H9 (cell line): ENCODE measurements at places on chromosomes 7 and 10. TPM values are rescaled to one million over a fixed set of nuclear protein-coding genes. Genes with fewer than 3 reads are reported as not detected.
A peak's percentile ranks its signal among the peaks of the same experiment; 100 is the strongest.

The CEP55 gene
- total RNA-seq = 16.1 and 17.8 TPM in 2 replicates

The GIMAP5 gene
- not detected in 2 replicates for total RNA-seq

The ZNF138 gene
- 23.4 and 25.6 TPM in 2 replicates for total RNA-seq

The NUTM2E gene
- total RNA-seq = 0.11 TPM in 1 of 2 replicates, not detected in the other

The CPA2 gene
- 0.29 TPM in 1 of 2 replicates, not detected in the other for total RNA-seq

The SPDYE16 gene
- not detected in 2 replicates for total RNA-seq

The ITGB8 gene
- 7.1 and 7.6 TPM in 2 replicates for total RNA-seq

The SNCG gene
- 4.9 and 5.5 TPM in 2 replicates for total RNA-seq

The NUTM2D gene
- 2.3 and 3.5 TPM in 2 replicates for total RNA-seq

The HTR5A gene
- total RNA-seq = not detected in 2 replicates

The MPP7 gene
- 4.7 and 6.9 TPM in 2 replicates for total RNA-seq

The AMPH gene
- 4.5 and 4.8 TPM in 2 replicates for total RNA-seq

The RNF133 gene
- 0.20 and 0.31 TPM in 2 replicates for total RNA-seq

GRCh38 chr7:129746857-129747529 lies 135.5 kb downstream of the NRF1 start:
- DNase-seq = no peak

DNA sequence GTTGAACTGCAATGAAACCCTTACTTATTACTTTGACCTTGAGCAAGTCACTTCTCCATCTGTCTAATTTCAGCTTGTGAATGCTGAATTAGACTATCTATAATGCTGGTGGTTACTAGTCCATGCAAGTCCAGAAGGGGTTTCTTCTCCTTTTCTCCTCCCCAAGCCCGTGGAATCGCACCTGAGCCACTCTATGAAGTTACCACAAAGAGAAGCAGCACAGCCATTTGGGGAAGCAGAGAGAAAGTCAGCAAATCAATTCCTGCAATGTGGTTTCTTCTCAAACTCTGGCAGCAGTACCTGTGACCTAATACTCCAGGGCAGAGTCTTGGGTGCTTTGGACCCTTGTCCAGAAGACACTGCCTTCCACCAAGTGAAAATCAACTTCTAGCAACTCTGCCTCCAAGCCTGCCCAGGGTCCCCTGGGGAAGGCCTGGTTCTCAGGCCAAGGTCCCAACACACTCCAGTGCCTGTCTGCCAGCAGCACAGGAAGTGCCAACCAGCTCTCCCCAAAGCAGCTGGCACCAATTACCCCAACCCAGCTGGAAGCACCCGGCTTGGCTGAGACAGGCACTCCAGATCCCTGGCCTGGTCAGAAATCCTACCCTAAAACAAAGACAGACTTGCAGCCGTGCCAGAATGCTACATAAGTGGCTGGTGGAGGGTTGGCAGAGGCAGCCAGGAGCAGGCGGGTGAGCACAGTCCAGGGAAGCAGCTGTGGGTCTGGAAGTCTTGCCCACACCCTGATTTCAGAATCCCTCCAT lies 200.3 kb downstream of the LSM5 start:
- no peak for DNase-seq

- DNase-seq = no peak
Observed at GRCh38 chr10:51744235-51745000, 45.0 kb upstream of the CSTF2T start.

DNA sequence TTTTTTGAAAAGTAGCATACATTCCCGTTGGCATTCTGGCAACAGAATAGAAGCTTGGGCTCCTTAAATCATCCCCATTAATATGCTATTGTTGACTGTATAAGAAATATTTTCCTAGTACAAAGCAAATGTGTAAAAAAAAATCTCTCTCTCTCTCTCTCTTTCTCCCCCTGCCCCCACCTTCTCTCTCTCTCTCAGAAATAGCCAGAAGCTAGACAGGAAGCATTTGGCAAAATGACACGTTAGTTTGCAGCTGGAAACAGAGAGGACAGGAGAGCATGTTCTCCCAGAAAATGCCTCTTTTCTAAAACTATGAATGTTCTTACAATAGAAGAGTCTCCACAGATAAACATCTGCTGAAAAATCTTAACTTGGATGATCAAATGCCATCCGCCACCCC lies 59.6 kb upstream of the AKR1E2 start:
- DNase-seq = no peak

DNA sequence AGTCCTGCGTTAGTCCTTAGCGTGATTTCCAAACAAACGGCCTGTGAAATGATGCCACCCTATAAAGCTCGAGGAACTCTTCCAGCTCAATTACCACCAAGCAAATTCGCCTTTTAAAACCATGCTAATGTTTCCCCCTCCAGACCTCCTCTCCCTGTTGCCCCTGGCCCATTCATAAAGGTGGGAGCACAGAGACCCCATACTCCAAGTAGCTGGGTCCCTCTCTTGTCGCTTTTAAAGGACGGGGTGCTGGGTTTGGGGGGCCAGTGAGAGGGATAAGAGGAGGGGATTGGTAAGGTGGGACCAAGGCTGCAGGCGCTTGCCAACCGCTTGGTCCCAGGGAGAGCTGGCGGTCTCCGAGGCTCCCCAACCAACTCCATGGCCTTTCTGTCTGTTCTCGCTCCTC lies 1.2 kb downstream of the HMX2 start:
- no peak for DNase-seq

- no peak for DNase-seq
Observed at GRCh38 chr7:148699782-148700629, 1.3 kb downstream of the CUL1 start.

DNA sequence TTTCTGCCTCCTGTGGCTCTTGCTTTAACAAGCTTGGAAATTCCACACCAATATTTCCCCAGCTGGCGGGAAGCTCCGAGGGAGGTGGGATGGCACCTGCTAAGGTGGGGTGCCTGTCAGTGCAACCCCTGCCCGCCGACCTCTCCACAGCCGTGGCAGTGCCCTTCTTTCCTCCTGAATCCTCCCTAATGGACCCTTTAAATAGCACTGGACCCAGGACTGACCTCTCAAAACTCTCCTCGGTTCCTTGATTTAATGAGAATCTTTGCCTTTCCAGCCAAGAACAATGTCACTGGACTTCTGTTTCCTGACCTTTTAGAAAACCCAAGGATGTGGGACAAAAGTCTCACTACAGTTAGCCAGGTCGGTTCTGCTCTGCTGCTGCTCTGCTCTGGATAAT lies 63.2 kb upstream of the EXOC6 start:
- no peak for DNase-seq

- DNase-seq = no peak
Observed at GRCh38 chr7:80273327-80273726, 138.7 kb downstream of the GNAI1 start.

GRCh38 chr10:96858038-96858705 lies 26.1 kb downstream of the LCOR start:
- no peak for DNase-seq

GRCh38 chr7:39695852-39696586 lies 72.6 kb downstream of the RALA start:
- no peak for DNase-seq

GRCh38 chr7:115217373-115217772 lies 295.5 kb downstream of the MDFIC start:
- DNase-seq = no peak

DNA sequence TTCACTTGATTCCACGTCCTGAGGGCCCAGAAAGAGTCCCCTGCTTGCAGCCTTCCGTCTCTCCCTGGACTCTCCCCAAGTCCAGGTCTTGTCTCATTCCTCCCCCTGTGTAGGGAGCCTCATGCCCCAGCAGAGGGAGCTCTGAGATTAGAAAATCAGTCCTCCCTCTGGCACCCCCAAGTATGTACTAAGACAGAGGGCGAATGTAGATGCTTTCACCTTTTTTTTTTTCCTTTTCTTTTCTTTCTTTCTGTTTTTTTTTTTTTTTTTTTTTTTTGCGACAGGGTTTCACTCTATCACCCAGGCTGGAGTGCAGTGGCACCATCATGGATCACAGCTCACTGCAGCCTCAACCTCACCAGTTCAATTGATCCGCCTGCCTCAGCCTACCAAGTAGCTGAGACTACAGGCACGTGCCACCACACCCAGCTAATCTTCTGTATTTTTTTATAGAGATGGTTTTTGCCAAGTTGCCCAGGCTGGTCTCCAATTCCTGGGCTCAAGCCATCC lies 10.3 kb downstream of the SFXN3 start:
- DNase-seq = peak; percentile 84

DNA sequence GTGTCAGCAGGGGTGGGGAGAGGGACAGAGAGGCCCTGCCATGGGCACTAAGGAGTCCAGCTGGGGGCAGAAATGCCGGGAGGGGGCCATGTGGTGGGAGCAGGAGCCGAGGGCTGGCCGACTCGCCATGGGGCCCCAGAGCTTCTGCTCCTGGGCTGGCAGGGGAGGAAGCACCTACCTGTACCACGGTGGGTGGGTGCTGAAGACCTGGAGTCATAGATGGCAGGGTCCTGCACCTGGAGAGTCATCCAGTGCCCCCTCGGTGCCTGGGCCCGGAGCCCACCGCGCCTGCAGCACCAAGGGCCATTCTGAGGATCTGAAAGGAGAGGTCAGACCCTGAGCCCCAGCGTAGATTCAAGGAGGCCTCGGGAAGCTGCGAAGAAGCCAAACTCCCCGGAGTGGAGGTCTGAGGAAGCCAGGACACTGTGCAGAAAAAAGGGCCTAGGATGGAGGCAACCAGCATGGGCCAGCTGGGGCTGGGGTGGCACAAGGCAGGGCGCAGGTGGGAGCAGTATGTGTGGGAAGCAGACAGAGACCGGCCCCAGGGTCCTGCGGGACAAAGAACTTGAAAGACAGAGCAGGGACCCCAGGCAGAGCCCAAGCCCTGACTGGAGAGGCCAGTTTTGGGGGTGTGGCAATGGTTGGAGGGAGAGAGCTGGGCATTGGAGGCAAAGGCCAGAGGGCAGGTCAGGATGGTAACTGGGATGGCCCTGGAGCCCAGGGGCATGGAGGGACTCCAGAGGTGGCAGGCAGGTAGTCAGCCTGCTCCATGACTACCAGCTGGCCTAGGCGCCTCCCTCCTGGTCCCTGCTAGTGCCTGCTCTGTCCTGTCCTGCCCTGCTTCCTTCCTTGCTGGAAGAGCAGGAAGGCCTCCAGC lies 26.7 kb upstream of the SMARCD3 start:
- DNase-seq = no peak

- no peak for DNase-seq
Observed at GRCh38 chr10:13792006-13792405, 205.2 kb downstream of the PRPF18 start.

DNA sequence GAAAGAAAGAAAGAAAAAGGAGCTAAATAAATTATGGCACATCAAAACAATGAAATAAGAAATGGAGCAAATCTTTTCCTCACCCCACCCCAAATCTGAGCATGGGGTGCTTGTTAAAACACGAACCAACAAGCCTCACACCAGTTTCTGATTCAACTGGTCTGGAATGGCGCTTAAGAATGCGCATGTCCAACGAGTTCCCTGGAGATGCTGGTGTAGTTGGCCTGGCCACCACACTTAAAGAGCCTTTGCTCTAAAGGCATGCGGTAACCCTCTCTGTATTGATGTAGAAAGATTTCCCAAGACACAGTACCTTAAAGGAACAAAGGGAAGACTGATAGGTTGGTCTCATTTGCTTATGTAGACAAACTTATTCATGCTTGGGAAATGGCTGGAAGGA lies 49.1 kb upstream of the STEAP1B start:
- DNase-seq = peak; percentile 67

DNA sequence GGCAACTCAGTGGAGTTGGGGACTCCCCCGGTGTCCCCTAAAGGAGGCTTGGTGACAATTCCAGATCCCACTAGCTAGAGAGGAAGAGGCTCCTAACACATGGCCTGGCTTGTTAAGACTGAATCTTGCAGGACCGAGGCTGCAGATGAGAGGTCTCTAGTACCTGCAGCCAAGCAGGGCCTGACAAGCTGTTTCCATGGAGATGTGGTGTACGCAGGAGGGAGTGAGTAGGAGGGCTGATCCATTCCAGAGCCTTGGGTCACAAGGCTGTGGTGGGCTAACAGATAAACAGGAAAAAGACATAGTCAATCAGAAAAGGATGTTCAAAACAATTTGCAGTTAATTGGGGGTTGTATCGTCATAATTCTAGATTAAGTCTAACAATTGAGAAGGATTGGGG lies 77.3 kb upstream of the MKLN1 start:
- no peak for DNase-seq

DNA sequence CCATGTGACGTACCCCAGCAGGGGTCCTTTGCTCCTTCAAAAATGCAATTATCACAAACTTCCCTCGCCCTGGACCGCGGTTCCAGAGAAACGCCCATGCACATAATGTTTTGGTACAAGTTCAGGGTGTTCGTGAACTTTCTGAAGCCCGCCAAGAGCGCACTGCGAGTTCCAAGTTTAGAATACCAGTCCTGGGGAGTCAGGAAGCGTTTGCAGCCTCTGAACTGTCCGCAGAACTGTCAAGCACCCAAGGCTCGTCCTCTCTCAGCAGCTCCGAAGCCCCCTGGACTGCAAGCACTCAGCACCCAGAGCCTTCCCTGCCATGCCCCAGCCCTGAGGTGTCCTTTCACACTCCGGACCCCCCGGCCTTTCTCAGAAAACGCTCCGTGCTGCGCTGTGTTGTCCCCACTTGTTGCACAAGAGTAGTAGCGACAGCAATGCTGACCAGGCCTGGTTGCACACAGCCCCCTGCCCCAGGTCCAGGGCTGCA lies 30.3 kb downstream of the CALML3 start:
- no peak for DNase-seq

- no peak for DNase-seq
Observed at GRCh38 chr7:143480501-143480900, 2.8 kb downstream of the TAS2R41 start.

GRCh38 chr7:100118388-100119071 lies 628 bp downstream of the TAF6 start:
- DNase-seq = no peak

DNA sequence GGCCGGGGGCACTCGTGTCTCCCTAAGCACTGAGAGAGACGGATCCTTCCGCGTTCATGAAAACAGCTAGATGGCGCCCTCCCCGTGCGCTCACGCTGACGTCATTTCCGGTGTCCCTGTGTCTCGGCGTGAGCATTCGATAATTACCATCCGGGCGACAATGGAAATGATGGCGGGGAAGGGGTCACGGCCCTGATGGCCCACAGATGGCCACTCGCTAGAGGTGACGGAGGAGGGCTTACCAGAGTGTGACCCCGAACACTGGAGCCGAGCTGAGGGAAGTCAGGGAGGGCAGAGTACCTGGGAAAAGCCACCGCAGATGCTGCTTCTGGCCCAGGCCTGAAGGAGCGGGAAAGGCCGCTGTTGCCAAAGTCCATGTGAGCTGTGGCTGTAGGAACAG lies 222.9 kb downstream of the TCERG1L start:
- DNase-seq = peak; percentile 63

- no peak for DNase-seq
Observed at GRCh38 chr7:148806187-148806586, 77.9 kb downstream of the EZH2 start.

GRCh38 chr7:76080204-76080603 lies 32.3 kb downstream of the MDH2 start:
- DNase-seq = no peak

DNA sequence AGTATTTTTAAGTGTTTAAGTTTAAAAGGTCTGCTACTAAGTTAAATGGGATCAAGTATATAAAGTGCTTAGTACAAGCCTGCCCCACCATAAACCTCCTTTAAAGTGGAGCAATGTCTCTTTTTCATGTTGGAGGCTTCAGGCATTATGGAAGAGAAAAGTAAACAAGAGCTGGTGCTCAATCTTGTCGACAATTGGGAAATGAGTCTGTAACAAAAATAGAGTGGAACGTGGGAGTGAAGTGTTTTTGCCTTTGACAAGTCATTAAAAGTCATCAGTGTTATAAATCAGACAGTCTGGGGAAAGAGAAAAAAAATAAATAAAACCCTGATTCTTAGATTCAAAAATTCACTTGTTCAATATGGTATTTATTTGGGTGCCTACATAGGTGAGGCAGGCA lies 44.7 kb downstream of the DNAJC12 start:
- no peak for DNase-seq

- no peak for DNase-seq
Observed at GRCh38 chr7:54253036-54253373, 289.2 kb upstream of the VSTM2A start.
